ENCODE measurements at places on chromosomes 4 and X.

DNA sequence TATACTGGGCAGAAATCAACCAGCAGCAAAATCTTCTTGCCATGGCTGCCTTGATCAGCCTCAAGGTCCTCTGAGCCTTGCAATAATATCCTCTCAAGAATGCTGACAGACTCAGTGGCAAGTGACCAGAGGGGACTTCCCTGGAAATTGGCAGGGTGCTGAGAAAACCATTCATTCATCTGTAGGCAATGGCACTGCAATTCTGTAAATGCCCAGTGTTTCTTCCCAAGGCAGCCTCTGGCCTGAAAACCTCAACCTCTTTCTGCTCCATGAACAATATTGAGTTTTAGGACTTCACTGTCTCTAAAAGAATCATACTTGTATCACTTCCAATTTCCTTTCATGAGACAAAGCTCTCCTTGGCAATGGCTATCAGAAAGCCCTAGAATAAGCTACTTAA lies 754.3 kb upstream of the TENM3 start:
- peak; percentile 25 for DNase-seq

GRCh38 chr4:3257556-3258482 lies 8.9 kb downstream of the MSANTD1 start:
- no peak for DNase-seq

DNA sequence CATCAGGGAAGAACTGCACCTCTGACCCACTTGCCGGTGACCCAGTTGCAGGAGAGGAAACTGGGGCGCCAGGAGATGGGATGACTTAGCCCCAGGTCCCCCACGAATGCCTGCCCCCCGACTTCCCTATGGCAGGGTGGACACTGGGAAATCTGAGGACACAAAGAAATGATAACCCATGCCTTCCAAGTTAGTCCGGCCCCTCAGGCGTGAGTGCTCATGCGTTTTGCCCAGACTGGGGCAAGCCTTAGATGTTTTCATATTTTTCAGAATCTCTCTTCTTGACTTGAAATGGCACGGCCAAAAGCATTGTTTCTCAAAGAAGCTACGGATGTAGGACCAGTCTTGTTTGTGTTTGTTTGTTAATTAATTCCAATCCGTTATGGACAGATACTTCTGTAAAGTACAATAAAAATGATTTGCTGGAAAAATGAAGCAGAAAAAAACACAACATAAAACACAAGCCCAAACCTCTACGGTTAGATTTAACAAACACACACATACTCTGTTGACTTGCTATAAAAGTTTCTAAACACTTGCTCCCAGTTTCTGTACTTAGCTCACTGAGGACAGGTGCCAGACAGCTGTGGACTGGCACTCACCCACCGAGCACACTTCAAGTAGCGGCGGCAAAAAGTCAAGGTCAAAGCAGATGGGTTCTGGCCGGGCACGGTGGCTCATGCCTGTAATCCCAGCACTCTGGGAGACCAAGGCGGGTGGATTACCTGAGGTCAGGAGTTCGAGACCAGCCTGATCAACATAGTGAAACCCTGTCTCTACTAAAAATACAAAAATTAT lies 341.5 kb downstream of the BCOR start:
- no peak for DNase-seq

GRCh38 chr4:57504139-57504538 lies 394.0 kb upstream of the IGFBP7 start:
- no peak for DNase-seq

GRCh38 chrX:25005382-25006185 lies 10.2 kb downstream of the ARX start:
- DNase-seq = no peak

DNA sequence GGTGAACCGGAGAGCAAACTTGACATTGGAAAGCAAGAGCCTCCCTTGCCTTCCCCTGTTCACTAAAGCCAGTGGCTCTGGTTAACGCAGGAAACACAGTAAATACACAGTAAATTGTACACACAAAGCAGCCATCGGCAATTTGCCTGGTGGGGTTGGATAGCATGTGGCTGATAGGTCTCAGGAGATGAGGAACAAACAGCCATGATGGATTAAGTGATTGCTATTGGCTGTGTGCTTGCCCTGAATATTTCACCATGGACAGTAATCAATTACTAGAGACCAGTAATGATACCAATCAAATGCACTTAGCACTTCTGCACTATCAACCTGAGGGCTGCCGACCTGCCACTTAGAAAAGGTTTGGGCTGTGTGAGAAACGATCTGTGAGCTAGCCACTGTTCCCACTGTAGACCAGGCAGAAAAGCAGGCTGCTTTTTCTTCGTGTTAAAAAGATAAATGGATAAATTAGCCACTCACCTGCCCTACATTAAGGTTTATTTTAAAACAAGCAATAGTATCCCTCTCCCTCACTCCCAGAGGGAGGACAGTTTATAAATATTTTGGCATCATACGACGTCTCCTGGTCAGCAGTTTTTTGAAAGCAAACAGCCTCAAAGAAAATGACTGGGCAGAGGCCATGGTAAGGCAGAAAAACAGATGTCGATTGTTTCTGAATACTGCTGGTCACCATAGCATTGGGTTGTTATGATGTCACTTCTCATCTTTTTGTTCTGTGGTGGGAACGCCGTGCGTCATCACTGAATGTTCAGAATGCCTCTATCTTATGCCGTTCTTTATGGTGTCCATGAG lies 167.1 kb downstream of the MAML3 start:
- DNase-seq = no peak

DNA sequence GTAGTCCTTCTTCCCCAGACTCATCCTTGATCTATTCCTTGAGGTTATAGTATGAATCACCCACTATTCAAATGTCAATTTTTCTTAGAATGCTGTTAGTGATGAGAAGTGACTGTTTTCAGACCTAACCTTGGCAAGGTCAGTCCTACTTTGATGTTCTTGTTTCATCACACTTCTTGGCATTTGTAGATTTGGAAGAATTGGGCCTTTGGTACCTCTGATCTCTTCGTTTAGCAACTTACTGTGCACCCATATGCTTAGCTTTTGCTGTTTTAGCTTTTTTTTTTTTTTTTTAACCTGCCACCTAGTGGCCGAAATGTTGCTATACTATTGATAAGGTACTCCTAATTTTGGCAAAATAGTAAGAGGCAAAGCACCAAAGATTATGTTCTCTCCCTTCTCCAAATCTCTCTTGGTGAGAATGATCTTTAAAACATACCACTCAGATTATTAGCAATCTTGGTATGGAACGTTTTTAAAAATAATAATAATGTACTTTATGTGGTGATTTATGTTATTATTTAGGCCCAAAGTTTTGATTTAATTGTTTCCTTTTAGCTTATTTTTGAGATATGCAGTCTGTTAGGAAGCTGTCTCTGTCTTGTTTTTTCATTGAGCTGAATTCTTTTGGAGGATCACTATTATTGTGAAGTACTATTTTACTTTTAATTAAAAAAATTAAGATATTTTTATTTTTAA lies 16.6 kb downstream of the DCK start:
- no peak for DNase-seq

DNA sequence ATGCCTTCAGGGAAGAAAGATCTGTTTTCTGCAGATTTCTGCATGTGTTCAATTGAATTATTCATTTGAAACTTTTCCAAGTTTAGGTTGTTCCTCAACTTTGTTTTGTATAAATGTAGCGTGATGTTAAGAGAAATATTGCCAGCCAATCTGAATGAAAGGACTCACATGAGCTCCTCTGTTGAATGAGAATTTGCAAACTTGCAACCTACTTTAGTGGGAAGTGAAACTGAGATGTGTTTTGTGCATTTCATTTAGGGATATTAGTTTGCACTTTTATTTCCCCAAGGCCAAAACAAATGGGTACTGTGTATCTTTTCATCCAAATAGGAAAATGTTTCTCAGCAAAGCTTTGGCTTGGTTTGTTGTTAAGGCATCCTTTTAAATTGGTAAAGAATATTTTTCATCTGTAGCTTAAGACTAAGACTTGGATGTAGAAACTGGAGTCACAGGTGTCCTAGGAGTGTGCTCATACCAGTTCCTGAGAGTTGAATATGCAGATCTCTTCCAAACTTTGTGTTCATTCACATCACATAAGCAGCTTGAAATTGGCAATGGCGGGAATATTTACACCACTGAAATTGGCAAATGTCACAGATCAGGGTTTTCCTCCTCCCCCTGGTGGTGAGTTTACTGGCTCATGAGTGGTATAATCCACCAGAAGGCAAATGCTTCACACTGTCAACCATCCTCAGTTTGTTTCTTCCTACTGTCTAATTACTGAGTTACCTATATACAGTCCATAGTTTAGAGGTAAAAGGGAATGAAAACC lies 193.6 kb upstream of the BANK1 start:
- no peak for DNase-seq

DNA sequence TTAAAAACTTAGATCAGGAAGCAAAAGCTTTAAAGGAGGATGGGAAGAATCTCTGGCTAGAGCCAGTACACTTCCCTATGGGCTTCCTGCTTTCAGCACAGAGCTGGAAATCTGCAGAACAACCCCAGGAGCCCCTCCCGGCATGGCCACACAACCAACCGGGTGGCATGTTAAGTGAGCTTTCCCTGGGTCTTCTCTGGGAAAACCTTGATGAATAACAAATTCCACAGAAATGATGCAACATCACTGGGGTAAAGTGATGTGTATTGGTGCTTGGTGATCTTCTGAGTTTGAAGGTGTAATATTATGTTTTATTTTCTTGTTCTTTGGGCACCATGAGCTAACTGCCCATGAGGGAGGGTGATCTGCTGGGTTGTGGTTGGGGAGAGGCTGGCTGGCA lies 22.1 kb downstream of the NHS start:
- DNase-seq = no peak

DNA sequence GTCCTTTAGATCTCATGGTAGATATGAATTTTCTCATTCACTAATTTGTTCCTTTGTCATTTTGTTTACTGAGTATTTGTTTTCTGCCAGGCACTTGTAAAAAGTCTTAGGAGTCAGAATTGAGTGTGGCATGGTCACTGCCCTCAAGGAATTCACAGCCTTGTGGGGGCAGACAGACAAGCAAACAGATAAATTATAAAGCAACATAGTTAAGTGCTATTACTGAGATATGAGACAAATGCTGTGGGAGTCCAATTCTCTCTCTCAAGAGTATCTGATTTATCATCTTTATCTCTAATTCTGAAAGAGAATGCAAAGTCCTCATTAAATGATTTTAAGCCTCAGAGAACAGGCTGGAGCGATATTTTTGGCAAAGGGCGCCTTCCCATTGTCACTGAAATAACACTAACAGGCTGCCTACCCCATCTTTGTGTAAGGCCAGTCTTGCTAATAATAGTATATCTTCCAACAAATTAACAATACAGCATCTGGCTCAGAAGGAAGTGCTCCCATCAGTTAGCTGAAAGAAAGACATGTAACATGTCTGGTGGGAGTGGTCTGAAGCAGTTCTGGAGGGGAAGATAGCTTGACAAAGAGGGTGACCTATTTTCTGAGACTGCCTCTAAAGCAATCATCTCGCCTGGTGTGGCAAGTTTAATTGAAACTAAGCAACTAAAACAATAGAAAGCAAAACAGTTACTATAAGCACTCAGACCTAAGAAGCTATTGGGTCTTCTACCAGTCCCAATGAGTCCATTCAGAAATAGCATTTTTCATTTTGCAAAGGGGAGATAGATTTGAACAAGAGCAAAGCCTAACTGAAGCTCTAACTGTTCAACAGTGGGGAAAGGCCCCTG lies 61.5 kb upstream of the AMOT start:
- no peak for DNase-seq

DNA sequence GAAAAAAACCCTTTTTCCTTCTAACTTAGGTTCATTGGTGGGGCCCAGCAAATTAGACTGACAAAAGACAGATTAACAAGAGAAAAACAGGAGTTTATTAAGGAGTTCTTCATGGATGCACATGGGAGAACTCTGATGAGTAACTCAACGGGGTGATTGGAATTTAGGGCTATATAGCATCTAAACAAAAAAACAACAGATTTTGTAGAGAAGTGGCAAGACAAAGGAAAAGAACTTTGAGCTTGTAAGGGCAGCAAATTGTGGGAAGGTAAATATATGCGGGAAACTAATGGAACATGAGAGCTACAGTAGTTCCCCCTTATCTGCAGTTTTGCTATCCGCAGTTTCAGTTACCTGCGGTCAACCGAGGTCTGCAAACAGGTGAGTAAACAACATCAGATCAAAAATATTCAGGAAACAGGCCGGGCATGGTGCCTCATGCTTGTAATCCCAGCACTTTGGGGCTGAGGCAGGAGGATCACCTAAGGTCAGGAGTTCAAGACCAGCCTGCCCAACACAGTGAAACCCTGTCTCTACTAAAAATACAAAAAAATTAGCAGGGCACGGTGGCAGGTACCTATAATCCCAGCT lies 573.6 kb downstream of the ADGRL3 start:
- DNase-seq = no peak

DNA sequence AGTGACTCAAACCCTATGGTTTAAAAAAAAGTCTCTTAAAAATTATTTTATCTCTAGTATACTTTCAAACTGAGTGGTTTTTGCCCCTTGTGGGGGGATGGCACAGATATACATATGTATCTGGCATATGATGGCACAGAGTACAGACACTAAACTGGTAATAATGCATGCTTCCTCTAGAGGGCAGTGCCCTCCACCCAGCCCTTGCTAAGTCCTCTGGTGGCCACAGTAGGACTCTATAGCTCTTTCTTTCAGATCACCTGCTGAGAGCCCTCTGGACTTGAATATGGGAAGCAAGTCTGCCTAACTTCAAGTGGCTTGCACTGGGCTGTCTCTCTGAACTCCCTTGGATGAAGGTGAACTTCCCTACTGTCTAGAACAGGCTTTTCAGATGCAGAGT lies 66.3 kb downstream of the TSPAN7 start:
- no peak for DNase-seq

GRCh38 chrX:71147496-71148277 lies 3.0 kb downstream of the NLGN3 start:
- peak; percentile 8 for DNase-seq

DNA sequence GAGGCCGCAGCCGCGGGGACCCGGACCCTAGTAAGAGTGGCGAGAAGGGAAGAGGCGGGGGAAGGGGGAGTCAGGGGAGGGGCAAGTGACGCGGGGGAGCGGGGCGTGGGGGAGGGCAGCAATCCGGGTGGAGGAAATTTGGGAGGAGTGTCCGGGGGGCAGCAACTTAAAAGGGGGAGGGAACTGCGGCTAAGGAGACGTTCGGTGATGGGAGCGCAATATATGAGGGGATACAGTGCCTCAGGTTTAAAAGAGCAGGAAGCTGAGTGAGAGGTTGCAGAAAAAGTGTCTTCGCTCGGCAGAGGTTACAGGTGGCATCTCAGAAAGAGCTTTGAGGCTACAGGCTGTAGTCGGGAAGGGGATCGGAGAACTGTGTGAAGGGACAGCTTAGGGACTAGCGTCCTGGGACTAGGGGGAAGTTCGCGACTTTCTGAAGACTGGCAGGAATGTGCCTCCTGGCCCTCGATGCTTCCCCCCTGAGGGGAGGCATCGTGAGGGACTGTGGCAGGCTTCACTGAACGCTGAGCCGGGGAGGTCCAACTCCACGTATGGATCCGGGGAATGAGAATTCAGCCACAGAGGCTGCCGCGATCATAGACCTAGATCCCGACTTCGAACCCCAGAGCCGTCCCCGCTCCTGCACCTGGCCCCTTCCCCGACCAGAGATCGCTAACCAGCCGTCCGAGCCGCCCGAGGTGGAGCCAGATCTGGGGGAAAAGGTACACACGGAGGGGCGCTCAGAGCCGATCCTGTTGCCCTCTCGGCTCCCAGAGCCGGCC lies 519 bp downstream of the FOXO4 start:
- DNase-seq = no peak

Measured in substantia nigra (tissue), 51 donors.